ENCODE measurements at places on chromosomes 4 and X.

- peak; percentile 31 for ATAC-seq
Observed at GRCh38 chr4:82799006-82799881, 648 bp upstream of the SCD5 start.

- ATAC-seq: no peak
Observed at GRCh38 chr4:46909078-46909477, at the start of gene COX7B2. Gene COX7B2 (minus strand): TSS chr4:46909245. CDS start chr4:46735192, 174,053 bp downstream.

GRCh38 chr4:63348735-63349673 lies 1060.2 kb downstream of the TECRL start:
- ATAC-seq: no peak

DNA sequence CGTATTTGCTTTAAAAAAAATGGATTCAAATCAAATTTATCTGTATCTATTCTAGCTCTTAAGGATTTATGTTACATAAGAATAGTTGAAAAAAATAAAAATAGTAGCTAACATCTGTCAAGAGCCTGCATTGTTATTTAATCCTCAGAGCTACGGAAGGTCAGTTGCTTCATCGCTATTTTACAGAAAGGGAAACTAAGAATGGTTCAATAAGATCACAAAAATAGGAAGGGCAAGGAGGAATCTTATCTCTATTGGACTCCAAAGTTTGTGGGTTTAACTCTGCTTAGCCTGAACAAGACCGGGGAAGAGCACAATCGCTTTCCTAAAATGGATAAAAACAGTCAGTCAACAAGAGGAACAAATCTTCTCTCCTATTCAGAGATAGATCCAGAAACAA lies 270.2 kb upstream of the SMIM31 start:
- no peak for ATAC-seq

GRCh38 chrX:71227370-71228062 lies 4.5 kb downstream of the GJB1 start:
- no peak for ATAC-seq

- no peak for ATAC-seq
Observed at GRCh38 chr4:156556336-156556735, 415.3 kb downstream of the PDGFC start.

DNA sequence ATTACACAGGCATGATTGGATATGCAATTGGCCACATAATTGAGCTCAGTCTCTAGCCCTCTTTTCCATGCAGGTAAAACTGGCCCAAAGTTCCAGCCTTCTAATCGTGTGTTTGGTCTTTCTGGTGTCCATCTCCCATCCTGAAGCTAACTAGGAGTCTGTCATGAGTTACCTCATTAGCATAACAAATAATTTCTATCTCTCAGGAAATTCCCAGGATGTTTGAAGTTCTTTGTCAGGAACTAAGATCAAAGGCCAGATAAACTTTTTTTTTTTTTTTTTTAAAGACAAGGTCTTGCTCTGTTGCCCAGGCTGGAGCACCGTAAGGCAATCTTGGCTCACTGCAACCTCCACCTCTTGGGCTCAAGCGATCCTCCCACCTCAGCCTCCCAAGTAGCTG lies 15.8 kb downstream of the ATXN3L start:
- no peak for ATAC-seq

DNA sequence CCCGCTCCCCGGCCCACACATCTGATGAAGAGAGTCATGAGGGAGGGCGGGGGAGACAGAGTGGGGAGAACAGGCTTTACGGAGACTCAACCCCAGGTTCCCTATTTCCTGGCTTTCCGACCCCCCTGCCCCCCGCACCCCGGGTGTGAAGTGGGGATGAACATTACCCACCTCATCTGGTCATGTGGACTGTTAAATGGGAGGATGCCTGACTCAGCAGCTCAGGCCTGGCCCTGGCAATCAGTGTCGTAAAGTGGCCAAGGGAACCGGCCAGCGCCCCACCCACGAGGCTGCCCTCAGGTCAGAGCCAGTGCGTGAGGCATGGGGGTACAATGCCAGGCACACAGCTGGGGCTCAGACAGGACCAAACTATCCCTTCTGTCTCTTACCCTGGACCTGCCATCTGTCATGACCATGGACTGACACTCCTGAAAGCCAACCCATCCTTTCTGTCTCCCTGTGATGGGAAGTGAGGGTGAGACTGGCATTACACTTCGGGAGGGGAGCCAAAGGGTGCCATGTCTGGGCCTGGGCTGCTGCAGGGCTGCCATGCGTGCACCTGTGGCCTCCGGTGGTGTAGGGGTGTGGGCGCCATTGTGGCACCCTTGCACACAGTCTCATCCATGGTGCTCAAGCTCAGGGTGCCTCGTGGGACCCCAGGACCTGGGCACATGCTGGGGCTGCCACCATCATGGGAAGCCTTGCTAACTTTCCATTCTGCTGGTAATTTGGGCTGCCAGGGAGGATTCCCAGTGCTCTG lies 106.1 kb upstream of the PSAPL1 start:
- ATAC-seq: no peak

- ATAC-seq: no peak
Observed at GRCh38 chr4:173503330-173504180, 26.5 kb downstream of the HAND2 start.

GRCh38 chrX:20712811-20713210 lies 446.1 kb upstream of the RPS6KA3 start:
- no peak for ATAC-seq

DNA sequence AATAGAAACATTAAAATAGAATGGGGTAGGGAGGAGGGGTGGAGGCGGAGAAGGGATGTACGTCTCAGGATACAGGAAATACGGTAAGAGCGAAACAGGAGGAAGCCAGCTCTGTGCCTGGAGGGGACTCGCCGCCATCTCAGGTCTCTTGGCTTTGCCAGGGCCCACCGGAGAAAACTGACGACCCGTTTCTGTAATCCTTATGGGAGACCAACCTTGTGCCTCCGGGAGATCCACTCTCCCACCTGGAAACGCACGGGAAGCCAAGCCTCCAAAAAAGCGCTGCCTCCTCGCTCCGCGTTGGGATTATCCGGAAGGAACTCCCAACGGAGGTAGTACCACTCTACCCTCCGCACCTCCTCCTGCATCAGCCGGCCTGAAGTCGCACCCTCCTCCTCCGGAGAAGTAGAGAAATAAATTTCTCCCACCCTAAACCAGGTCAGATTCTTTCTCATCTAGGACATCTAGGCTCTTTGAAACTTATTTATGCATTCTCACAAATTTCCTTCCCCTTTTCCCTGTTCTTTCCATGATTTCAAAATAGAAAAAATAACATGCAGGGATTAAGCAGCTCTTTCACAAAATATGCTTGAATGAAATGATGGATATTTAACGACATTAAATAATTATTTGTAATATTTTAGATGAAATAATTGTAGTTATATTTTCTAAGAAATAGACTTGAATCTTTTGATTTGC lies at the start of gene NBDY:
NBDY (plus strand) TSS at position 92 of the 699 bp plus-strand sequence; CDS start at position 203, 111 bp downstream.
- peak; percentile 70 for ATAC-seq
